ENCODE measurements at places on chromosomes 2 and 18.

DNA sequence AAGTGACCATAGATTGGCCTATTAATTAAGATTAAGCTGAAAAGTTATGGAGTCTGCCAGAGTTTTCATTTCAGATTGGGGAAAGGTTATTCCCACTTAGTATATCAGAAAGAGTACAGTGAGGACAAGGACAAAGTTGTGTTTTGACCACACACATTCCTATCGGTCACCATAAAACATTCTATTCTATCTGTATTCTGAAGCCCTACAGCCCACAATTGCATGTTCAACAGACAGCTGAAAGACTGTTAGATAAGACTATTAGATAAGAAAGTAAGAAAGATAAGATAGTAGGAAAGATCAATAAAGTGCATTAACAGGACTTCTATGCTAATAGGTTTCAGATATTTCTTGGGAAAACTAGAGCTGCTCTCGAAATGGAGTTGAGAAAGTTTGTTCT, 26.7 kb upstream of the ACYP2 start:
- DNase-seq: no peak

DNA sequence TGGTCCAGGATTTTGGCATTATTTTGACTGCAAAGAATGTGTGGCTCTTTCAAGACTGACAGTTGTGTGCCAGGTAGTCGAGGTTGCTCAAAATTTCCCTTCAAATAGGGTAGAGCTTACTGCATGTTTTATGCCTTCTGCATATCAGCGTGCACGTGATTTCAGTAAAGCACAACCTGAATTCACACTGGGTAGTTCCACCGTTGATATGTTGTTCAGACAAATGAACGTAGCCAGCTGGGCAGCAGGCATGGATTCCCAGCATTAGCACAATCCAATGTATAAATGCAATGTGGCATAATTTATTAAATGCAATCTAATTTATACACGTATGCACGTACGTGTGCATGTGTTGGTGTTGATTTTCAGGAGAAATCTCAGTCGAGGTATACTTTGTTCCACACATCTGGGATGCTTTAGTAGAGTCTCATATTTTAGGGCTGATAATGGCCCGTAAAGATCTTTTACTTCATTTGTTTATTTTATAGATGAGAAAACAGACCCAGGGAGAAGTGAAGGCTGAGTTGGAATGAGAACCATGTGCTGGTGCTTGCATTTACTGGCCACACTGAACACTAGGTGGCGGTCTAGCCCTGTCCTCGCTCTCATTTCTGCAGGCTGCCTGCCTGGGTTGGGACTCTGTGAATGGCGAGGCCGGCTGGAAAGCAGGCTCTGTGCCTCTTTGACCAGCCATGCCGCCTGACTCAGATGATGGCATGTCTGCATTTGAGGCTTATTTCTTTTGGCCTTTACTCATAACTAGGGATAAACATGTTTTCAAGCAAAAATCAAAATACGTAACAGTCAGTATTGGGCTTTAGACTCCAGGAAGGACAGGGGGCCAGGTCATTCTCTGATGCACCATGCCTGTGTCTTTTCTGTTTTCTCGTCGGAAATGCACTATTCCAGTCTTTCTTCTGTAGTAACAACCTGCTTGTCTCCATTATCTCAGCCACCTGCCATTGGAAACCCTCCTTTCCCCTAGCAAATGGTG, 120.4 kb downstream of the RNF144A start:
- DNase-seq: peak; percentile 85

GRCh38 chr2:12493031-12493513, 223.7 kb upstream of the TRIB2 start:
- DNase-seq: peak; percentile 29

GRCh38 chr2:64213532-64214275, 69.5 kb upstream of the PELI1 start:
- no peak for DNase-seq
